ENCODE measurements at places on chromosomes 6 and 20.
A peak's percentile ranks its signal among the peaks of the same experiment; 100 is the strongest.

GRCh38 chr20:23143098-23143497, 57.0 kb upstream of the CD93 start:
- no peak for DNase-seq

DNA sequence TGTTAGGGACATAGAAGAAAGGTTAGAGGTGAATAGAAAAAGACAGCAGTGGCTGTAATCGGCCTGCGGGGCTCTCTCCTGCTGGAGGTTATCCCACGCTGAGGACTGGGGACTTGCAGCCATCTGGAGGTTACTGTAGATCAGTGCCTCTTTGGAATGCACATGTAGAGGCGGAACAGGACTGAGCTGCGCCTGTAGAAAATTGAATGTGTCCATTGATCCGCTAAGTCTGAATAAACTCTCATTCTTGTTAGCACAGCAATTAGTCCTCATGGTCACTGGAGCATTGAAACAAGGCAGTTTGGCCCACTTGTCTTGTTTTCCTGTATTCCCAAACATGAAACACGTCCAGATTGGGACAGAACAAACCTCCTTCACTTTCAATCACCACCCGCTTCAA, 46.3 kb upstream of the F13A1 start:
- no peak for DNase-seq

- DNase-seq = no peak
These were observed 156.1 kb downstream of the DLL1 start for GRCh38 chr6:170134471-170135440.

DNA sequence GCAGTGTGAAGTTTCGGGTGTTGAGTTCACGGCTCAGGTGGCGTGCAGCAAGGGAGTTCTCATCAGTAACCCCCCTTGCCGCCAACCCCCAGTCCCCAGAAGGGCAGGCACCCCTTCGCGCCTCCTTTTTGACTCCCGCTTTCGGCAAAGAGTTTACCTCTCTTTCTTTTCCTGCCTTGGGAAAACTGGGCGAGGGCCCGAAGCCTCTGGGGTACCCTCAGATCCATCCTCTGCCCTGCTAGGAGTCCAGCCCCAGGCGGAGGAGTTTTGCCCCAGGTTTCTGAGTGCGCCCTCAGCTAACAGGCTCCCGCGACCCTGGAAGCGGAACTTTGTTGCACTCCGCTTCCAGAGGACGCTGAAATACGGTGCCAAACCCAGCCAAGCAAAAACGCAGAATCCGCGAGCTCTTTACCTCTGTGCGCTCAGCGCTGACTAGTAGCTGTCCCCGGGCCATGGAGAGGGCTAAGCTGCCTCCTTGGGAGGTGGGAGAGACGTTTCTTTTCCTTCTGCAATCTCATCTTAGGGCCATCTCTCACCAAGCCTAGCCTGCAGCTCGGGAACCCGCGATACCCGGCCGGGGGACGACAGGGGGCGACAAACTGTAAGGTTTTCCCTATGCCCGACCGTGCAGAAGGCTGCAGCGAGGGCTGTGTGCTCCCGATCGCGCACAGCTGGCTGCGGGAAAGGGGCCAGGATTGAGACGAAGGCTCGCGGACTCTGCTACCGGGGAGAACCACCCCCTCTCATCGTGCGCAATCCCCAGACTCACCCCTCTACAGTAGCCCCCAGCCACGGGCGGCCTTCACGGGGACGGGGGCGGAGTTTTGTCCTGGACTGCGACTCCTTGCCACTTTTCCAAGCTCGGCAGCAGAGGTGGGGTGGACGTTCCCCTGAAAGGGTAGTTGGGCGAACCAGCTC, 2.7 kb upstream of the PAX1 start:
- DNase-seq = peak; percentile 44

DNA sequence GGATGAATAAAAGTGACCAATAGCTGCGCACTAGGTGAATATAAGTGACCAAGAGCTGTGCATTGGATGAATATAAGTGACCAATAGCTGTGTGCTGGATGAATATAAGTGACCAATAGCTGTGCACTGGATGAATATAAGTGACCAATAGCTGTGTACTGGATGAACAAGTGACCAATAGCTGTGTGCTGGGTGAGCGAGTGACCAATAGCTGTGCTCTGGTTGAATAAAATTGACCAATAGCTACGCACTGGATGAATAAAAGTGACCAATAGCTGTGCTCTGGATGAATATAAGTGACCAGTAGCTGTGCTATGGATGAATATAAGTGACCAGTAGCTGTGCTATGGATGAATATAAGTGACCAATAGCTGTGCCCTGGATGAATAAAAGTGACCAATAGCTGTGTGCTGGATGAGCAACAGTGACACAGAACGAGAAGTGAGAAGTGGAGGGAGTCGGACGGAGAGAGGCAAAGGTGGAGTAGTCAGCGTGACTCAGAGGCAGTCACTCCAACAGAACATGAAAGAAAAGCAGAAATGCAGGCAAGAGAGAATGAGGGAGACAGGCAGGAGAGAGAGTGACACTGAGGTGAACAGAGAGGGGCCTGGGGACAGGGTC, 38.5 kb downstream of the RBM38 start:
- no peak for DNase-seq

GRCh38 chr20:62239278-62239879, 1.1 kb downstream of the OSBPL2 start:
- DNase-seq = no peak

GRCh38 chr6:100366419-100366818, 98.3 kb downstream of the SIM1 start:
- no peak for DNase-seq

- no peak for DNase-seq
These were observed 179.2 kb downstream of the TMEM242 start for GRCh38 chr6:157143890-157144798.

- no peak for DNase-seq
These were observed 494 bp downstream of the RHAG start for GRCh38 chr6:49635978-49636712.

DNA sequence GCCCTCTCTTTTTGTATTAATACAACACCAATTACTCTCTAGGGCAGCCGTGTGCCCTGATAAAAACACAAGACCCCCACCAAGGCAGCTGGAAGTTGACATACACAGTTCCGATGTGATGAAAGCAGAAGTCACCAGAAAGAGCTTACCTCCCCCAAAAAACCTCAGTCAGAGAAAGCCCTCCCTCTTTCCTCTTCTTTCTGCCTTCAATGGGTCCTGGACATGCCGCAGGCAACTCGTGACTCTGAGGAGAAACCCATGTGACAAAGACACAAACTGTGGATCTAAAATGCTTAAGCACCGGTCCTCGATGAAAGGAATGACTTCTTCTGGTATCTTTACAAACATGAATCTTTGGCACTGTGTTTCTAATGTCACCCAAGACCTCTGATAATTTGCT, 117.7 kb upstream of the CCDC28A start:
- no peak for DNase-seq

DNA sequence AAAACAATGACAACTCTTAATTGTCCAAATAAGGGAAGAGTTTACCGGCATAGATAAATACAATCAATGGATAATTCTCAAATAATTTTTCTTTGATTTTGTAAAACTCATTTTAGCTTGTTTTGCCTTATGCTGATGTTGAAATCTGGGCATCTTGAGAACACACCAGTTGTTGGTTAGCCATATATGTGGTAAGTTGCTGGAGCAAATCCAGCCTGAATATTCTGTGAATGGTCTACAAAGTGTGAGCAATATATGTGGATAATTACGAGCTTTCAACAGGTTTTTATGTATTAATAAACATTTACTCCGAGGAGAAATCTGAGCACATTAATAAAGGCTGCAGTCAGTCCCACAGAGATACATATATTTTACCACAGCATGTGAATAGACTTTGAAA, 423.6 kb downstream of the BCKDHB start:
- DNase-seq = no peak
